ENCODE measurements at places on chromosomes 5 and 9. TPM values are rescaled to one million over a fixed set of nuclear protein-coding genes. Genes with fewer than 3 reads are reported as not detected.
A peak's percentile ranks its signal among the peaks of the same experiment; 100 is the strongest.

GRCh38 chr5:39373791-39374190 lies 9.5 kb upstream of the C9 start:
- no peak for DNase-seq

GRCh38 chr5:83947763-83948162 lies 227.1 kb upstream of the HAPLN1 start:
- no peak for DNase-seq

Gene LYSMD3
- 18.5 TPM for total RNA-seq

DNA sequence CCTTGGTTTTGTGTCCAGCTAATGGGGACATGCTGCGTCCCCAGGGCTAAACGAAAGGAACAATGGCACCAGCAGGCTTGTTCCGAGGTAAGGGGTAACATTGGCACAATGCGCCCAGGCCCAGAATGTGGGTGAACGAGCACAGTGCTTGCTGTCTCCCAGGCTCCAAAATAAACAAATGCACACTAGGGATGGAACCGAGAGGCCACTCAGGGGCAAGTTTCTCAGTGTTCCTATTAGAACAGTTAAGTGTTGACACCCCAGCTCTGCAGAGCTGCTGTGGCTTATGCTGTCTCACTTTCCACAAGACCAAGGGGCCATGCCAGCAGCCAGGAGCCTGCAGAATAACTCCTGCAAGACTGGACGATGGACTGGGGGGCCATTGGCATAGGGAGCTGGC lies 492.4 kb downstream of the GADD45G start:
- DNase-seq, result no peak

DNA sequence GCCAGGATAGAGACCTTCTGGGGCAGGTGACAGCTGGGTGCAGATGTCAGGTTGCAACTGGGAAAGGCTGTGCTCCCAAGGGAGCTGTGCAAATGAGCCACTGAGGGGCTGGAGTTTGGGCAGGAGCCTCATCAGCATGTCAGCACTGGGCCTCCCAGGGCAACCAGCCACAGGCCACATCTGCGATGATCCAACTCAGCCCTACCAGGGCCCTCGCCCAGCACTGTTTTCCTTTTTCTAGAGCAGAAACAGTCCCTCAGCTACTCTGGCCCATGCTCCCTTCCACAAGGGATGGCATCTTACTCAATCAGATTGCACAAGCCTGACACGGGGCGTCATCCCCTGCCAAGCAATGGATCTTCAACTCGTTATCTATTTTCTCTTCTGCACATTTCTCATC lies 24.8 kb downstream of the NIPAL4 start:
- peak; percentile 50 for DNase-seq

GRCh38 chr5:140041492-140042392 lies 1.4 kb downstream of the NRG2 start:
- DNase-seq, result no peak

DNA sequence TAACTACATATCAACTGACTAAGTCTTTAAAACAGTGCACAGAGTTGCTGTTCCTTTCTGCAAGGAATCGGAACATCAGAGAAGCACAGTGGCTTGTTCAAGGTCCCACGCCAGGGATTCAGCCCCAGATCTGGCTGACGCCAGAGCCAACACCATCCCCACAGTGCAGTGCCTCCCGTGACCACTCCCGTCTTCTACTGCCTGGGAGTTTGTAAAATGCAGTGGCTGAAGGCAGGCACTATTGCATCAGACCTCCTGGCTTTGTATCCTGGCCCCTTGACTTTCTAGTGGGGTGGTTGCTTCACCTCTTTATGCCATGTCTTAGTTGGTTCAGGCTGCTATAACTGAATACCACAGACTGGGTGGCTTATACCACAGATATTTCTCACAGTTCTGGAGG lies 131.0 kb downstream of the NSG2 start:
- DNase-seq, result no peak

GRCh38 chr5:148514344-148514743 lies 130.6 kb downstream of the FBXO38 start:
- DNase-seq, result no peak

Gene KIF20A
- 16.9 TPM for total RNA-seq

Gene CCDC69
- total RNA-seq, result 291 TPM

DNA sequence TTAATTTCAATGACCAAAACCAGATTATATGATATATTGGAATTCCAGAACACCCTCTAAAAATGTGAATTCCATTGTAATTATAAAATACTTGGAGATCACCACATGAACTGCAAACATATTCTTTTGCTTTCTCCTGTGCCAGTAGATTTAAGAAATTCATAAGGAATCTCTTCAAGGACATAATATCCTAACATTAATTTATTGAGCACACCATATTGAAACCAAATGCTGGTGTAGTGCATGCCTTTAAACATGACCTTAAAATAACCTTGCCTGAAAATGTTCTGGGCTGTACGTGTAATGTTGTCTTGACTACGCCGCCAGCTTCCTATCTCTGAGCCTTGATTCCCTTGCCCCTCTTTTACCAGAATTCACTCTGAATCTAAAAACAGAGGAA lies 205.0 kb upstream of the ACTBL2 start:
- no peak for DNase-seq

Gene C5orf58
- not detected for total RNA-seq

Gene HIGD2A
- total RNA-seq, result 146 TPM

Gene CENPH
- 37.0 TPM for total RNA-seq

- no peak for DNase-seq
Measured at GRCh38 chr9:114130141-114130540, 25.2 kb upstream of the COL27A1 start.

Gene SLC34A3
- total RNA-seq, result not detected

Gene ADCY2
- not detected for total RNA-seq

Measured in Karpas-422 (cell line).